Stimulated activated CD8-positive, alpha-beta memory T cell treated with anti-CD3 and anti-CD28 coated beads, Interleukin-7, amount 100 ng/mL, for 1 hour (primary cell): ENCODE measurements at places on chromosomes 3 and 15.

DNA sequence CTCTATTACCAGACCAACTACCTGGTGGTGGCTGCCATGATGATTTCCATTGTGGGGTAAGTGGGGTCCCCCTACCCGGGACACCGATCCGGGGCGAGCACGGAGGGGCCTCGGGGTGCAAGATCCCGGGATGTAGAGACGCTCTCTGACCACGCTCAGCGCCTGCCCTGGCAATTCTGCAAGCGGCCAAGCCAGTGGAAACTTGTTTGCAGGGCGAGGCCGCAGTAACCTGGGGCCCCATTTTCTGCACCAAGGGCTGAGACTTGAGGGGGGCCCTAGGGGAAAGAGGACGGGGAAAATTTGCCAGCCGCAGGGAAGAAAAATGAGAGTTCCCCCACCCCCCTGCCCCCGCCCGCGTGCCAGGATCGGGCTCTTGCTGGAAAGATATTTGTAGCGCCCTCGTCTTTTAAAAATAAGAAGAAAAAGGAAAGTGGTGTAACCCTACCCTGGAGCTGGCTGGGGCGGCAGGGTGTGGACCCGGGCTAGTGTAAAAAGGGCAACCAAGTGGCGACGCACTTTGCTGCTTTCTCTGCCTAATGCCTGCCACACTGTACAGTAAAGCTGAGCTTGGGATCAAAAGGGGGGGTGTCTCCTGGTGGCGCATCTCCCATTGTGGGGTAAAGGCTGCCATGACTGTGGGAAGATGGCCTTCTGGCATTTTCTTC, 563 bp downstream of the ARL6IP5 start:
- no peak for DNase-seq

GRCh38 chr15:92711457-92711831, 55.9 kb upstream of the FAM174B start:
- no peak for DNase-seq

DNA sequence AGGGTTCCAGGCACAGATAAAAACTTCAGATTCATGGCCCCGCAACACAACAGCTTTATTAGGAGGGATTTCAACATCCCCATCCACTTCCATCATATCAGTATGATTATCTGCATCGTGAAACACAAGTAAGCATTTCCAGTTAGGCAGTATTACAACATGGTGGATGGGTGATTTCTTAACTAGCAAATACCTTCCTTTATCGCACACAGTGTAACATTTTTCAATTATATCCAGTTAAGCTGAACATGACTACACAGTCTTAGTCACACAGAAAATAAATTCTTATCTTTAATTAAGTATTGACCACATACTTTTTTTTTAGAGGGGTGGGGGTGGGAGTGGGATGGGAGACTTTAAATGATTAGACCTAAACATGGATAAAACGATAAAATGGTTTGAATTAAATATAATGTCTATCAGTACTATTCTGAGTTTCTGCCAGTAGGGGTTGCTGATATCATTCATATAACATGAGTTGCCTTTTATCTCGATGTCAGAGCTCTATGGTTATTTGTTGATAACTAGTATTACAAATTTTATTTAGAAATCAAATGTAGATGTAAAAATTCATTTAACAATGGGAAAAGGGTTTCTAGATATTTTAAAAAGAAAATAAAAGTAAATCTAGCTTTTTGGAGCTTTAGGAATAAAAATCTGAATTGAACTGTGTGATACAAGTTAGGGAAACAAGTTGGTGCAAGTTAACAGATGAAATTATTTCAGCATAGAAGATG, 146.6 kb downstream of the TBL1XR1 start:
- DNase-seq: no peak

DNA sequence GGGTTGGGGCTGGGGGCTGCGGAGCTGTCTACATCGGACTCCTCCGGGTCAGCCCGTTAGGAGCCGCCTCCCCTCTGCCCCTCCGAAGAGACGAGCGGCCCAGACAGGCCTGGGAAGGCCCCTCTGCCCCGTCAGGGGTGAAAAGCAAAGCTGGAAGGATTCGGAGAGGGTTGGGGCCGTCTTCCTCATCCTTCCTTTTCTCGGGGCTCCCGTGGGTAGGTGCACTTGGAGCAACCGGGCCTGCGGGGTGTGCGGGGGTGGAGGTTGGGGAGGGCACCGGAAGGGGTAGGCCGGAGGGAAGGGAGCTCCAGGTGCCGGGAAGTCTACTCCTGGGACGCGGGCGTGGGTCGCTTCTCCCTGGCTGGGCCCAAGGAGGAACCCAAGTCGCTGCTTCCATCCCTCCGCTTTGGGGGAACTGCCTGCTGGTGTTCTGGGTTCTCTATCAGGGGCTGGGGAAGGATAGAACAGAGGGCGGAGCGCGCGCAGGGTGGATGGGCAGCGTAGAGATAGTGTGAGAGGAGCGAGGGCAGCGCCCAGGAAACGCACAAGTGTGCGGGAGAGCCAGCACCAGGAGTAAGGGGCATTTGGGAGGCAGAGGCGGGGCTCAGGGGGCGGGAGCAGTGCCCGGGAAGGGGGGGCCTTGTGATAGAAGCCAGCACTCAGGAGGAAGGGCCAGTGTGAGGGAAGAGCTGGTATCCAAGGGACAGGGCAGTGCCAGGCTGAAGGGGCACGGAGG, 590 bp downstream of the POLR2H start:
- peak; percentile 10 for DNase-seq

- DNase-seq: no peak
Measured at GRCh38 chr3:194879126-194879877, 193.6 kb downstream of the FAM43A start.

DNA sequence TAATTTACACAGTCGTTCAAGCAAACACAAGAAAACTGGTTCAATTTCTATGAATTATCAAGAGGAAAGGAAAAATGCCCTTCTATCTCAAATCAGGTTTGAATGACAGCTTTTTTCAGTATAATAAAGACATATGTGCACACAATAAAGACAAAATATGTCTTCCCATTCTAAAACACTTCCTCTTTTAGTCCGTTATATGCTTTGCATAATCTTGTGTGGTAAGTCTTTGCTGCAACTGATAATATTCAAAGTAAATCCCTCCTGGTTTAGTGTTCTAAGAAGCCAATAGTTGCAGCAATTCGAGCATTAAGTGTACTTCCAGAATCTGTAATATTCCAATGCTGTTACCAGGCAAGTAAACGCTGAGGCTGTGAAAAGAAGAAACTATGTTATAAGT, 43.7 kb upstream of the MAPKBP1 start:
- no peak for DNase-seq

DNA sequence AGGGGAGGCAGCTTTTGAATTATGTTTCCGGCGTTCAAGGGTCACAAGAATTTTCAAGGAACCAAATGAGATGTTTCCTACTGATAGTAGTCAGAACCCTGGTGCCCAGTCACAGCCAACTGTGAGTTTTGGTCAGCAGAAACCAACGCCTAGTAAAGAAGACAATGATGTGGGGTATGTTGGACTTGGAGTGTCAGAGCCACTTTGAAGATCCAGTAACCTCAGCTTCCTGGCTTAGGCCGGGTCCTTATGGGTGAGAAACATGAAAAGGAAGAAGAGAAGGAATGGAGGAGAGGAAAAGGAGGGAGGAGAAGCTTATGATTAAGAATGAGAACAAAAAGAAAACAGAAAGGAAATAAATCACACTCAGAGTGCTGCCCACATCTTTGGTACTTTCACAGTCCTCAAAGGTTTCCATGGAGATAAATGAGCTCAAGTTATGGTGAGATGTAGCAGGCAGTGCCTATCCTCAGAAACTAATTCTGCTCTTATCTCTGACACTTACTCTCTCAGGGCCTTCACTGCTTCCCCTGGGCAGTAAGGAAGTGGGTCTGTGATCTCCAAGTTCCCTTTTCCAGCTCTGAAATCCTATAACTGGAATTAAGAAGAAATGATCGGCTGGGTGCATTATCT, 2.0 kb upstream of the MCF2L2 start:
- DNase-seq: no peak

DNA sequence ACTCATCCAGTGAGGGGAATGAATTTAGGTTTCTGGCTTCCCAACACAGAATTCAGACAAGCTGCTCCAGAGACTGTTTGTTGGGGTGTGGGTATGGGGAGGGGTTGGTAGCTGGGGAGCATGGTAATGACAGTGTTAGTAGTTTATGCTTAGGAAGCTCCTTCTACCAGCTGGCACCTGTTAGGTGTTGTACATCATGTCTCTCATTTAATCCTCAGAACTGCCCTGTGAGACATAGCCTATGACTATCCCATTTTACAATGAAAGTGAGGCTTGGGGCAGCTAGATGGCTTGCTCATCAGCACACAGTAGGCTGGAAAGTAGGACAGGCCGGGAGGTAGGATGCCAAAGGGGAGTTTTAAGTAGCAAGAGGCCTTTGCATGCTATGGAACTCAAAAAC, 2.5 kb downstream of the EIF4E3 start:
- DNase-seq: no peak

- no peak for DNase-seq
Measured at GRCh38 chr3:129106866-129107565, 14.6 kb downstream of the RAB43 start.

DNA sequence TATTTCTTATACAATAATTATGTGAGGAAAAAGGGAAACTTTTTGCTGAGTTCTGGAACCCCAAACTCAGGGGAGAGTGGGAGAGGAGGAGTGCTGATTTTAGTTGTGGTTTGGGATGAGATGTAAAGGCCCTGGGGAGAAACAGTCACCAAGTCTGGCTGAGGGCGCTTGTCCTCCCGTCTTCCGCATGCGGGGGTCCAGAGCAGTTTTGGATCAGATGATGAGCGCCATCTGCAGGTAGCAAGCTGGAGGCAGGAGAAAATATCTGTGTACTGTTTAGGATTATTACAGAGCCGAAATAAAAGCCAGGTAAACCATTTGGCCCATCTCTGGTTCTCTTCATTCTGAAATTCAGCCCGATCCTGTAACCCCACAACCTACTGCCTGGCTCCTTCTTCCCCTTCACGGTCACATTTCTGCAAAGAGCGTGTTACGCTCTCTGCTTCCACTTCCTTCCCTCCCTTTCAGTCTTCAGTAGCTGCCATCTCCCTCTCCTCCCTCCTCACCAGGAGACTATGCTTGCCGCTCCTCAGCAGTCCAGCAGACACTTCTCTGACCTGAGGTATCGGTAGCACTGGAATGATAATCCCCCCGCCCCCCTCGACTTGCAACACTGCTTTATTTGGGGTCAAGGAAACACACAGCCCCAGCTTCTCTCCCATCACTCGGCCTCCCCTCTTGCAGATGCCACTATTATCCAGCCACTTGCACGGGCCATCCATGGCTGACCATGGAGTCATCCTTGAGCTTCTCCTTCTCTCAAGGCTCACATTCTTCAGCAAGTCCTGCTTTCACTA, 1.4 kb upstream of the PARP14 start:
- peak; percentile 66 for DNase-seq

- no peak for DNase-seq
Measured at GRCh38 chr15:70788114-70789049, 25.0 kb upstream of the UACA start.

GRCh38 chr15:93359425-93360131, 270.6 kb upstream of the RGMA start:
- no peak for DNase-seq

DNA sequence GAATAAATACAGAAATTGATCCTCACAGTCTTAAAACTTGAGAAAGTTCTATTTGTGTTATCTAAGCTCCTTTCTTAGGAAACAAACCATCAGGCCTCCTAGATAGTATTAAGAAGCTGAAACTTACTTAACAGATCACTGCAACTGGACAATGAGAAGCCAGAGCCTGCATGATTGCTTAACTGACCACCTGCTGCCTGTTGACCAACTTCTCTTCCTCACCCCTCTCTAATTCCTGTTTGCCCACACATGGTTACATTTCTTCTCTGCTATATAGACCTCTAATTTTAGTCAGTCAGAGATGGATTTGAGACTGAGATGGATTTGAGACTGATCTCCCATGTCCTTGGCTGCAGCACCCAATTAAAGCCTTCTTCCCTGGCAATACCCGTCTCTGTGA, 13.5 kb downstream of the CCPG1 start:
- DNase-seq: no peak

- DNase-seq: no peak
Measured at GRCh38 chr3:177322881-177323280, 125.6 kb upstream of the TBL1XR1 start.

GRCh38 chr3:141070727-141071357, 19.7 kb downstream of the SPSB4 start:
- DNase-seq: no peak

DNA sequence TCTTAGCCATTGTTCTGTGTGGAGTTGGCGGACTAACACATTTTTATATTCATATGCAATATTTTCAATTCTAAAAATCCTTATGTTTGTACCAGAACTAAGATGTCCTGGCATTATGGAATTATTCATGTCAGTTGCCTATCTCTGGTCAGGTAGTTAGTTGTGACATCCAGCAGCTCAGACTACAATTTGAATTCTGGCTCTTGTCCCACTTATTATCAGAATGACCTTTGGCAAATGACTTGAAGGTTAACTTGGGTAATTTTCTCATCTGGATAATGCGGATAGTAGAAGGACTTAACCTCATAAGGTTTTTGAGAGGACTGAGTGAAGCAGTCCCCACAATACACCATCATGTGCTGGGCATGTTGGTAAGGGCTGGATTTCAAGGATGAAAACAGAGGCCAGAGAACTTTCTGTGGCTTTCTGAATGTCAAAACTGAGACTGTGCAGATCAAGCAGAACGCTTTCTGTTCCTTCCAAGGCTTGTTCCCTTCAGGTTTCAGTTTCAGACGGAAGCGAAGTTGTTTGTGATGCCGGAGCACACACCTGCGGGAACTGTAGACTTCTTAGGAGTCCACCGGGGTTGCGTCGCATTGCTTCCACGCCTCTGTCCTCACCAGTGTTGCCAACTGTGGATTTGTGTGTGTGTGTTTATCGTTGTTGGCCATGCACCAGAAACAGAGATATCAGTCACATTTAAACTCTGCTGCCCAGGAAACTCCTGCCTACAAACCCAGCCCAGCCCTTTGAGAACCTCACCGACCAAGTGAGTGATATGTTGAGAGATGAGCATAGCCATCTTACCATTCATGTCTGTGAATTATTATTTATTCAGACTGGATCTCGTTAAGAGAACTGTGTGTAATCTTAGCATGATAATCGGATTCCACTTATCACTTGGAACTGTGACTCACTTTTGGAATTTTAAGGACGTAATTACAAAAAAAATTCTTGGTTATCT, 76.0 kb downstream of the PTPRG start:
- no peak for DNase-seq

GRCh38 chr3:104606812-104607211, 759.9 kb upstream of the ALCAM start:
- no peak for DNase-seq

DNA sequence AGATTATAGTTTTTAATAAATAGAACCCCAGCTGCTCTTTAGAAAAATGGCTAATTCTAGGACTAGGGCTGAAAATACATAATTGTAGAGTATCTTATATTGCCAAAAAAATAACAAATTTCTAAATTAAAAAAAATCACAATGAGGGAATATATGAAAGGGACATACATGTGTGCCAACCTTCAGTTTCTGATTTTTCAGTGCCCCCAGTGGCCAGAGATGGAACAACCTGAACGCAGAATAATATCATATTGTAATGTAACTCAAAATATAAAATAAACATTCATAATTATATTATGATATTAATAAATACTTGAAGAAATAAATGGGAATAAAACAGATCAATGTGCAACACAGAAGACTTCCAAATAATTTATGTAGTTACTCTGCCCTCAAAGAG, 460.5 kb downstream of the ZNF385D start:
- no peak for DNase-seq

GRCh38 chr3:139187154-139187553, 142.5 kb upstream of the PRR23C start:
- DNase-seq: no peak
